T-cell (primary cell): ENCODE measurements at places on chromosomes 1 and 21. TPM values are rescaled to one million over a fixed set of nuclear protein-coding genes. Genes with fewer than 3 reads are reported as not detected.

DNA sequence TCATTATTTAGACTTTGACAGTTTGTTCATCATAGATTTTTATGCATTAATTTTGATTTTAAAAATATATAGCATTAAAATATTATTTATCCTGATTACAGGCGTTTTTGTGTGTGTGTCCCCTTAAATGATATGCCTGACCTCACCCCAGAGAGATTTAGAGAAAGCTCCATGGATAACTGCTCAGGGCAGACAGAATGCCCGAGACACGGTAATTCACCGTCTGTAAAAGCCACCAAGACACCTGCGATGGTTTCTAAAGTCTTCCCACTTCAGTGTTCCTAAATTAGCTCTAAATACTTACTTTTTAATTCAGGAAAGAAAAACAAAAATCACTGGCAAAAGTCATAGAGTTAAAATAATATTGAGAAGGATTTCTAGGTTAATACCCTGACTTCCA lies 350.6 kb upstream of the RUNX1 start:
- no peaks in the 10 kb centered on the region for H3K4me1 ChIP-seq
- no peaks in the 10 kb centered on the region for H3K36me3 ChIP-seq
- no peak for DNase-seq
- no peak overlapping the region for H3K4me3 ChIP-seq
- H3K27me3 ChIP-seq = no peaks in the 10 kb centered on the region

The CIART gene
- total RNA-seq = 1.3 TPM

The ACTN2 gene
- total RNA-seq = 0.26 TPM

- DNase-seq = no peak
- no peak overlapping the region for H3K4me3 ChIP-seq
- no peaks in the 10 kb centered on the region for H3K36me3 ChIP-seq
- no peaks in the 10 kb centered on the region for H3K4me1 ChIP-seq
- H3K27me3 ChIP-seq = no peaks in the 10 kb centered on the region
- H3K27ac ChIP-seq = no peak overlapping the region
Observed at GRCh38 chr1:155104605-155105534, 22.8 kb upstream of the EFNA1 start.

The SPATA46 gene
- not detected for total RNA-seq

DNA sequence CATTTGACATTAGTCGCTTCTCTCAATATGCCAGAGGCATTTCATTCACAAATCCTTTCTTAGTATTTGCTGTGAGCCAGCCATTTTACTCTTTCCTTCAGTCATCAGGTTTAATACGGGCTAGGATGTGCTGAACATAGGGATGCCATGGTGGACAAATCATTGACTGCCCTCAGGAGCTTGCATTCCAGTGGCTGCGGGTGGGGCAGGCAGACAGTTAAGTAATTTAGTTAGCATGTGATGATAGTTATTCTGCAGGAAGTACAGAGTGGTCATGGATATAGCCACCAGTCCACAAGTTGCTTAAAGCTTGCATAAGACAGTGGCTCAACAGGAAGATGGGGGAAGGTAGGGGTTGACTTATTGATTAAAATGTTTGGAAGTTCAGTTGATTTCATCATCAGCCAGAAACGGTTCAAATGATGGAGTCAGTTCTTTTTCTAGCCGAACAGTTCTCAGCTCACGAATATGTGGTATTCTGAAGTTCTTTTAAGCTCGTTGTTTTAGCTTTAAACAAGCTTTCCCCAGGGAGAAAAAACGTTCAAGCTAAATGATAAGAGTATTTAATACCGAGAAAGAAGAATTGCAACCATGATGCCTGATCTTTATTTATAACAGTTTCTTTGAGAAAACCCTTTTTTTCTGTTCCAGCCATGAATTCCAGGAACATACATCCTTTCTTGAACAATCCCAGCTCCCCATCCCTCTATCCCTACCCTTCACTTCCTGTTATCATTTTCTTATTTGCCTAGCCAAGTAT lies 1.4 kb downstream of the SLC22A15 start:
- no peak overlapping the region for H3K27ac ChIP-seq
- DNase-seq = no peak
- H3K27me3 ChIP-seq = no peaks in the 10 kb centered on the region
- H3K4me3 ChIP-seq = no peak overlapping the region
- H3K36me3 ChIP-seq = no peaks in the 10 kb centered on the region

DNA sequence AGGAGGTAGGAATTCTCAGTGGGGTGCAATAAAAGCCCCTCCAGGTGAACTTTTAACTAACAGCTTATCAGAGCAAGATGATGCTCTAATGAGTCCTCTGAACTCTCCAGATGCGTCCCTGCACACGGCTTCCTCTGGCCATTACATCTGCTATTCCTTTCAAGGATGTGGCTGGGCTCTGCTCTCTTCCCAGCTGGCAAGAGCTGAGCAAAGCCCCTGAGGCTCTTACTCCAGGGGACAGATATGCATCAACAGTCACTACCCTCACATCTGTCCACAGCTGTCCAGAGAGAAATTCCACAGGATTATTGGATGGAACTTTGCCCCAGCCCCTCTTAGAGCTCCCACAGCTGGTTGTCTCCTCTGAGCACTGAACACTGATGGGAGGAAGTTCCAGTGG lies 267.8 kb downstream of the C1orf94 start:
- no peak for DNase-seq
- H3K4me1 ChIP-seq = no peaks in the 10 kb centered on the region
- no peaks in the 10 kb centered on the region for H3K36me3 ChIP-seq
- no peak overlapping the region for H3K27ac ChIP-seq
- H3K27me3 ChIP-seq = peaks cover 20% of the 10 kb centered on the region
- H3K4me3 ChIP-seq = no peak overlapping the region

The CHIA gene
- total RNA-seq = not detected

- H3K36me3 ChIP-seq = no peaks in the 10 kb centered on the region
- no peak overlapping the region for H3K27ac ChIP-seq
- peaks cover 5% of the 10 kb centered on the region for H3K27me3 ChIP-seq
- H3K4me3 ChIP-seq = no peak overlapping the region
- no peak for DNase-seq
- no peaks in the 10 kb centered on the region for H3K4me1 ChIP-seq
Observed at GRCh38 chr1:90778486-90778885, 61.4 kb upstream of the BARHL2 start.

DNA sequence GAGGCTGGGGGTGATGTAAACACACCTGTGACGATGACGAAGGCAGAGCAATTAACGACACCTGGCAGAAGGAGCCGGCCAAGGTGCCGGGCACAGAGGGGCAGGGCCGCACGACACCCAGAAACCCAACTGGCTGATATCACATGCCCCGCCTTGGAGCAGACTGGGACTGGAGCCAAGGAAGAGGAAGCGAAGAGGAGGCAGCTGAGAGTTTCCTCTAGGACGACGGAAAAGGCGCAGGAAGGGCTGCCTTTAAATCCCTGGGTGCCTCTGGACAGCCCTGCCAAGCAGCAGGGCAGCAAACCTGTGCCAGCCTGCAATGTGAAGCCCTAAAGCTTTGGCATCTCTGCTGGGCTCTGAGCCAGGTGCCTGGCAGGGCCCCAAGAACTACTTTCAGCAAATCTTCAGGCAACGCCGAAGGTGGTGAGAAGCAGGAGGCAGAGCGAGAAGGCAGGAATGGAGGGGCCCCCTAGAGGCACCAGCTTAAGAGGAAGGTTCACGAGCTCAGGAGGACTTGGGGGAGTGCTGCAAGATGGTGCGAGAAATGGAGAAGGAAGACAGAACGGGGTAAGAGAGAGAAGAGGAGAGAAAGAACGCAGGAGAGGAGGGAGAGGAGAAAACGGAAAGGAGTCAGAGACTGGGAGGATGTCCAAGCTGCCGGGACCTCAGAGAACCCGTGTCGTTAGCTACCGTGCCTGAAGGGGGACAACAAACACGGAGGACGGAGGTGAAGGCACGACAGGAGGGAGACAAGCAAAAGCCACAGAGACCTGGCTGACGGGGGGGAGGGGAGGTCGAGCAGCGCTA lies 25.3 kb upstream of the PEF1 start:
- H3K4me3 ChIP-seq = no peak overlapping the region
- peak; percentile 34 for DNase-seq
- H3K27me3 ChIP-seq = peaks cover 56% of the 10 kb centered on the region
- H3K36me3 ChIP-seq = no peaks in the 10 kb centered on the region
- no peak overlapping the region for H3K27ac ChIP-seq

DNA sequence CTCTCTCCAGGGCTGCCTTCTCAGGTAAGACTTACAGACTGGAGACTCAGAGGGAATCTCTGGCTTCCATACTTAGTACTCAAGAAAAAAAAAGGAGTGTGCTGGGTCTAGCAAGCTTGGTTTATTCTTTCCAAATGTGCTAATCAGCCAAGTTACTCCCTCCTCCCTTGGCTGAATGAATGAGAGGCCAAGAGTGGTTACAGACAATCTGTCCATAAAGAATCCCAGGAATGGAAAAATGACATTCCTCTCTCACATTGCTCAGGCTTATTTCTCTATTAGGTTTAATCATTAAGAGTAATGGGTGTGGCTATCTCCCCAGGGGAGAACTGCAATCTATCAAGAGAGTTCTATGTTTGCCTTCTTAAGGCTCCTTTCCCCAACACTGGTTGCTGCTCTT lies 547.3 kb upstream of the PLXNA2 start:
- no peak for DNase-seq
- no peaks in the 10 kb centered on the region for H3K27me3 ChIP-seq
- H3K4me3 ChIP-seq = no peak overlapping the region
- H3K36me3 ChIP-seq = no peaks in the 10 kb centered on the region
- H3K27ac ChIP-seq = no peak overlapping the region

GRCh38 chr1:207579436-207579799 lies 65.5 kb upstream of the CR1L start:
- no peak overlapping the region for H3K4me3 ChIP-seq
- H3K27me3 ChIP-seq = peaks cover 2% of the 10 kb centered on the region
- no peak overlapping the region for H3K27ac ChIP-seq
- no peaks in the 10 kb centered on the region for H3K36me3 ChIP-seq

DNA sequence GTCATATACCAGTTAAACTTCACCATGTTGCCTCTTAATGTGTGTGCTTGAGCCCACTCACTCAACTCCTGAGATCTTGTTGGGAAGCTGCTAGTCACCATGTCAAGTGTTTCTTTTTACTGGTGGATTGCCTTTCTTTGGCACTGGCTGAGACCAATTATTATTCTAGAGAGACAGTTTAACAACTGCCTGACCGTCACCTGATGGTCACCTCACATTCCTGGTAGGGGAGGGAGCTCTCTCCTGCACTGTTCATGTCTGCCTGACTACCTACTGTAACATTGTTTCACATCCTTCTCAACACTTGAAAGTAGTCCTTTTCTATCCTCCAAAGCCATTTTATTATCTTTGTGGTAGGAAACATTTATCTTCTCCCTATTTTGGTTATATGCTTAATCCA lies 172.3 kb downstream of the RWDD3 start:
- no peaks in the 10 kb centered on the region for H3K27me3 ChIP-seq
- no peaks in the 10 kb centered on the region for H3K4me1 ChIP-seq
- H3K27ac ChIP-seq = no peak overlapping the region
- no peaks in the 10 kb centered on the region for H3K36me3 ChIP-seq
- no peak overlapping the region for H3K4me3 ChIP-seq

- H3K36me3 ChIP-seq = no peaks in the 10 kb centered on the region
- no peak overlapping the region for H3K4me3 ChIP-seq
- H3K27me3 ChIP-seq = no peaks in the 10 kb centered on the region
- H3K4me1 ChIP-seq = no peaks in the 10 kb centered on the region
- H3K27ac ChIP-seq = no peak overlapping the region
Observed at GRCh38 chr1:66613187-66613586, 79.2 kb downstream of the SGIP1 start.

DNA sequence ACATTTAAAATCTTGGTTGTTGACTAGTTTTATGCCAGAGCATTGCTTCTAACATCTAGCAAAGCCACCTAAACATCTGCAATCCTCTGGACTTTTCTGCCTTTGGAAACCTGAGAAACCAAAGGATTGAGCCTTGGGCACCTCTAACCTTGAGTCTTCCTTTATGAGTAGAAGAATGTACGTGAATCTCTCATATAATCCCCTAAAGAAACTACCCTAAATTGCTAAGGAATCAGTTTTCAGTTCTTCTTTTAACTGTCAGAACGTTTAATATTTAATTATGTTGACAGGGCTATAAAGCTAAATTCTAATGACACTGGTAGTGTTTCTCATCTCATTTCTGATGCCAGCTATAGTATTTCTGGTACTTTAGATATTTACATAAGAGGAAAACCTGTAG lies 997.3 kb downstream of the AMY1C start:
- H3K27me3 ChIP-seq = no peaks in the 10 kb centered on the region
- H3K27ac ChIP-seq = no peak overlapping the region
- no peaks in the 10 kb centered on the region for H3K4me1 ChIP-seq
- H3K4me3 ChIP-seq = no peak overlapping the region
- H3K36me3 ChIP-seq = no peaks in the 10 kb centered on the region

The ZFP69B gene
- 3.1 TPM for total RNA-seq

DNA sequence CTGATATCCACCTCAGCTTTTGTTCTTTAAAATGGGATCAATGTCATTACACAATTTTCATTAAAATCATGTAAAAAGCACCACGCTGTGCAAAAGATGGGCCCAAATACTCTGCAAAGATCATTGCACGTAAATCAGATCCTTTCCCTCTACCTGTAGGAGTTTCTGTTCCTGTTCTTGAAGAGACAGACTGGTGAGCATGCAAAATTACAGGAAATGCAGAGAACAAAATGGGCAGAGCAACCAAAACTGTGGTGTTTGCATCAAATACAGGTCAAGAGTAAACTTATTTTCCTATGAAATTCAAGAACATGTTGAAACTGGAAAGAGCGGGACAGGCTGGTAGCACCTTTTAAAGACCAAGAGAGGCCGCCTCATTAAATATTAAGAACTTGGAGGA lies 294.9 kb upstream of the ADGRL2 start:
- no peak overlapping the region for H3K4me3 ChIP-seq
- H3K36me3 ChIP-seq = no peaks in the 10 kb centered on the region
- H3K4me1 ChIP-seq = no peaks in the 10 kb centered on the region
- no peaks in the 10 kb centered on the region for H3K27me3 ChIP-seq
